ENCODE measurements at places on chromosomes 1 and 21. TPM values are rescaled to one million over a fixed set of nuclear protein-coding genes. Genes with fewer than 3 reads are reported as not detected.
A peak's percentile ranks its signal among the peaks of the same experiment; 100 is the strongest.

CASQ2 gene
- total RNA-seq: 0.24 TPM

F13B gene
- not detected for total RNA-seq

RHBDL2 gene
- not detected for total RNA-seq

KRTAP25-1 gene
- not detected for total RNA-seq

SYDE2 gene
- 42.4 TPM for total RNA-seq

GPR161 gene
- 34.6 TPM for total RNA-seq

GRCh38 chr1:163540727-163541126 lies 219.0 kb downstream of the NUF2 start:
- H3K27me3 ChIP-seq: no peaks in the 10 kb centered on the region
- no peak for DNase-seq
- no peaks in the 10 kb centered on the region for H3K36me3 ChIP-seq
- H3K4me3 ChIP-seq: no peak overlapping the region
- H3K4me1 ChIP-seq: peaks cover 36% of the 10 kb centered on the region

GRCh38 chr1:209845408-209845725 lies 17.6 kb downstream of the UTP25 start:
- peaks cover 36% of the 10 kb centered on the region for H3K36me3 ChIP-seq
- no peak overlapping the region for H3K27ac ChIP-seq
- no peaks in the 10 kb centered on the region for H3K4me1 ChIP-seq

DNA sequence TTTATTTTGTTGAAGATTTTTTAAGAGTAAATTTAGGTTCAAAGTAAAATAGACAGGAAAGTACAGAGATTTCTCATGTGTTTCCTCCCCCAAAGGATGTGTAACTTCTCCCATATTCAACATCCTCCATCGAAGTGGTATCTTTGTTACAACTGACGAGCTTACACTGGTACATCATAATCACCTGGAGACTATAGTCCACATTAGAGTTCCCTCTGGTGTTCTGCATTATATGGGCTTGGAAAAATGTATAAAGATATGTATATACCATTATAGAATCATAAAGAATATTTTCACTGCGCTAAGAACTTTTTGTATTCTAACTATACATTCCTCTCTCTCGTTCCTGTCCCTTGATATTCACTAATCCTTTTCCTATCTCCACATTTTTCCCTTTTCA lies 203.7 kb downstream of the AMY1C start:
- no peaks in the 10 kb centered on the region for H3K36me3 ChIP-seq
- DNase-seq: no peak
- no peak overlapping the region for H3K4me3 ChIP-seq
- no peak overlapping the region for H3K27ac ChIP-seq
- H3K4me1 ChIP-seq: peaks cover 2% of the 10 kb centered on the region

GRCh38 chr1:26700711-26701110 lies 4.9 kb downstream of the ARID1A start:
- no peak overlapping the region for H3K4me3 ChIP-seq
- peaks cover 8% of the 10 kb centered on the region for H3K4me1 ChIP-seq
- H3K27me3 ChIP-seq: no peaks in the 10 kb centered on the region
- no peak for DNase-seq
- no peaks in the 10 kb centered on the region for H3K36me3 ChIP-seq
- H3K27ac ChIP-seq: no peak overlapping the region

DNA sequence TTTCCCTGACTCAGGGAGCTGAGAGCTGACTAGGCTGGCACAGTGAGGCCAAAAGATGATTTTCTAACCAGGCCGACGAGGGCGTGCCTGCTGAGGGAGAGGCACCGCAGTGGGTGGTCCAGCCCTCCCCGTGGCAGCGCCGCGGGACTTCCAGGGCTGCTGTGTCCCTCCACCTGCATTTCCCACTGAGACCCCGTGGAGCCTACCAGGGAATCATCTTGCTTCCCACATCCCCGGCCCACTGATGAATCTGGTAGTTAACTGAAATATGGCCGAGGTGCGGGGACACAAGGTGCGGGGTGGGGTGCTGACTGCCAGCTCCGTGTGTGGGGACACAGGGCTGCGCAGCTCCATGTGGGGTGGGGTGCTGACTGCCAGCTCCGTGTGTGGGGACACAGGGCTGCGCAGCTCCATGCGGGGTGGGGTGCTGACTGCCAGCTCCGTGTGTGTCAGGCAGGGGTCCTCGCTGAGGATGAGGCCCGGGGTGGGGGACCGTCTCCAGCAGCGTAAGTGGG lies 10.4 kb downstream of the WRAP73 start:
- no peak overlapping the region for H3K27ac ChIP-seq
- H3K4me1 ChIP-seq: no peaks in the 10 kb centered on the region
- no peaks in the 10 kb centered on the region for H3K27me3 ChIP-seq
- H3K36me3 ChIP-seq: peaks cover 21% of the 10 kb centered on the region
- no peak for DNase-seq

GRCh38 chr1:172758259-172758658 lies 99.4 kb downstream of the FASLG start:
- H3K36me3 ChIP-seq: no peaks in the 10 kb centered on the region
- no peak for DNase-seq
- H3K4me1 ChIP-seq: no peaks in the 10 kb centered on the region

GRCh38 chr1:15063783-15064182 lies 89.8 kb upstream of the TMEM51 start:
- H3K36me3 ChIP-seq: peaks cover 57% of the 10 kb centered on the region
- DNase-seq: no peak
- no peaks in the 10 kb centered on the region for H3K27me3 ChIP-seq
- no peak overlapping the region for H3K4me3 ChIP-seq
- H3K4me1 ChIP-seq: peaks cover 3% of the 10 kb centered on the region

- H3K4me3 ChIP-seq: no peak overlapping the region
- no peaks in the 10 kb centered on the region for H3K27me3 ChIP-seq
These were observed 54.1 kb upstream of the MUTYH start for GRCh38 chr1:45394342-45394741.

DNA sequence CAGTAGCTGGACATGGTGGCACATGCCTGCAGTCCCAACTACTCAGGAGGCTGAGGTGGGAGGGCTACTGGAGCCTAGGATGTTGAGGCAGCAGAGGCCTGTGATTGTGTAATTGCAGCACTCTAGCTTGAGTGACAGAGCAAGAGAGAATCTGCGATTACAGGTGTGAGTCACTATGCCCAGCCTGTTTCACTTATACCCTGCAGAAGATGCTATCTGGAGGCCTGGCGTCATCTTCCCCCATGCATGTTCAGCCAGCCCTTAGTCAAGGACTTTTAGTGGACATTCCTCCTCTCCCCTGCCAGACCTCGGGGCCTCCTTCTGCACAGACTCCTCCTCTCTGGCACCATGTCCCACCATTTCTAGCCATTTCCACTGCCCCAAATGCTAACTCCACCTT lies 36.3 kb upstream of the RCC2 start:
- no peak overlapping the region for H3K4me3 ChIP-seq
- H3K36me3 ChIP-seq: no peaks in the 10 kb centered on the region
- peaks cover 1% of the 10 kb centered on the region for H3K4me1 ChIP-seq
- DNase-seq: no peak
- H3K27me3 ChIP-seq: no peaks in the 10 kb centered on the region

DNA sequence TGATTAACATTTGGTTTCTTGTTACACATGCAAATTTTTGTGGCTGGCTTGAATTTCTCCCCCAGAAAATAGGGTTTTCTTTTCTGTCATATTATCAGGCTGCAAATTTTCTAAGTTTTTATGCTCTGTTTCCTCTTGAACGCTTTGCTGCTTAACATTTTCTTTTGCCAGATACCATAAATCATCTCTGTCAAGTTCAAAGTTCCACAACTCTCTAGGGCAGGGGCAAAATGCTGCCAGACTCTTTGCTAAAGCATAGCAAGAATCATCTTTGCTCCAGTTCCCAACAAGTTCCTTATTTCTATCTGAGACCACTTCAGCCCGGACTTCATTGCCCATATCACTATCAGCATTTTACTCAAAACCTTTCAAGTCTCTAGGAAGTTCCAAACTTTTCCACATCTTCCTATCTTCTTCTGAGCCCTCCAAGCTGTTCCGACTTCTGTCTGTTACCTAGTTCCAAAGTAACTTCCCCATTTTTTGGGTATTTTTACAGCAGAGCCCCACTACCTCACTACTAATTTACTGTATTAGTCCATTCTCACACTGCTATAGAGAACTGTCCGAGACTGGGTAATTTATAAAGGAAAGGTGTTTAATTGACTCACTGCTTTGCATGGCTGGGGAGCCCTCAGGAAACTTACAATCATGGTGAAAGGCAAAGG lies 486.9 kb upstream of the NCAM2 start:
- no peak overlapping the region for H3K27ac ChIP-seq
- no peak for DNase-seq
- H3K27me3 ChIP-seq: no peaks in the 10 kb centered on the region
- H3K4me1 ChIP-seq: peaks cover 5% of the 10 kb centered on the region

- no peak overlapping the region for H3K4me3 ChIP-seq
- H3K27me3 ChIP-seq: no peaks in the 10 kb centered on the region
- DNase-seq: no peak
- H3K4me1 ChIP-seq: peaks cover 33% of the 10 kb centered on the region
These were observed 49.2 kb upstream of the POFUT2 start for GRCh38 chr21:45336870-45337269.

GRCh38 chr1:214126697-214127146 lies 138.9 kb downstream of the PROX1 start:
- H3K4me3 ChIP-seq: no peak overlapping the region
- no peak overlapping the region for H3K27ac ChIP-seq
- H3K4me1 ChIP-seq: peaks cover 24% of the 10 kb centered on the region

DNA sequence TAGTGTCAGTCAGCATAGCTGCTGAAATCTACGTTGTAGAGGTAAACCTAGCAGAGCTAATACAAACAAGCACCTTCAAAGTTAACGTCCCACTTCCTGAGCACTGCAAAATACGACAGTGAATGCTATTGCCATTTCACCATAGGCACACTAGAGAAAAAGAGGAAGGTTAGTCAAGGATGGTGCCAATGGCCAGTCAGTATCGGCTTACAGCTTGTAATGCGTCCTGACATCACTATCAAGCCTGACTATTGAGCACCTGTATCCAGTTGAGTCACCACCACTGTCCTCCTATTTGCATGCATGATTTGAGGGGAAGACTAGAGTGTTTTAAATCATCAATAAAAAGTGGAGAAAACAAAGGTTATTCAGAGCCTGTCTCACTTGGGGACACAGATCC lies 34.4 kb downstream of the NUCKS1 start:
- peaks cover 38% of the 10 kb centered on the region for H3K36me3 ChIP-seq
- DNase-seq: no peak
- no peak overlapping the region for H3K27ac ChIP-seq
- no peak overlapping the region for H3K4me3 ChIP-seq

DNA sequence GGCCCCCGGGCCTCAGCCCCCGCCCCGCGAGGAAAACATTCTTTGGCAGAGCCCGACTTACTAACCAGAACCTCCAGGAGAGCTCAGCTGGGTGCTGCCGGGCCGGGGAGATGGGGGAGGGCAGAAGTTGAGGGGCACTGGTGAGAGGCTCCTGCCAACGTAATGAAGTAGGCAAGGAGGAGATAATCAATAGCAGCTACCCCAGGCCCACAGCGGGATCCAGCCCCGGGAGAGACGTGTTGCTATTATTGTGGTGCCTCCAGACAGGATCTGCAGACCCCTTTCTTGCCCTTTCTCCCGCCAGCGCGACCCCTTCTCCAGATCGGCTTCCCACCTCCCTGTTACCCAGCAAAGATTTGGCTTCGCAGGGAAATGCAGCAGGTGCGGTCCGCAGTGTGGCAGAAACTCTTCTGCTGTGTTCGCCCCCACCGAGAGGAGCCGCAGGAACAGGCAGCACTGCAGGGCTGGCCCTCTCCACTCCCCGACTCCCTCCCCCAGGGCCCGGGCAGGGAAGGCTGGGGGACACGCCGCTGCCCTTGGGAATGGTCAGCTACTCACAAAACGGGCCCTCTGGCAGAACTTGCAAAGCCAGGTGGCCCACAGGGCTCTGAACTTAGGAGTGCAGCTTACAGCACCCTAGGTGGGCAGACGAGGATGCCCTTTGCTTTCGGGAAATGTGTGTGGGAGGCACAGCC lies 1.5 kb upstream of the KCNA2 start:
- peaks cover 96% of the 10 kb centered on the region for H3K27me3 ChIP-seq
- H3K4me1 ChIP-seq: peaks cover 11% of the 10 kb centered on the region
- H3K27ac ChIP-seq: no peak overlapping the region
- no peaks in the 10 kb centered on the region for H3K36me3 ChIP-seq
- H3K4me3 ChIP-seq: peak overlapping the region; percentile 36

- peak overlapping the region; percentile 91 for H3K27ac ChIP-seq
- no peaks in the 10 kb centered on the region for H3K36me3 ChIP-seq
- H3K4me1 ChIP-seq: peaks cover 80% of the 10 kb centered on the region
- peaks cover 10% of the 10 kb centered on the region for H3K27me3 ChIP-seq
- peak; percentile 59 for DNase-seq
These were observed 6.7 kb upstream of the SAMD11 start for GRCh38 chr1:917076-917459.

- no peaks in the 10 kb centered on the region for H3K4me1 ChIP-seq
- H3K4me3 ChIP-seq: no peak overlapping the region
- DNase-seq: no peak
- H3K27ac ChIP-seq: no peak overlapping the region
- H3K27me3 ChIP-seq: no peaks in the 10 kb centered on the region
These were observed 42.6 kb downstream of the CFAP57 start for GRCh38 chr1:43214501-43215444.

- H3K36me3 ChIP-seq: no peaks in the 10 kb centered on the region
- no peak for DNase-seq
- peaks cover 59% of the 10 kb centered on the region for H3K27me3 ChIP-seq
- no peak overlapping the region for H3K27ac ChIP-seq
These were observed 73.1 kb upstream of the TSHB start for GRCh38 chr1:114956570-114956969.

All from mesothelial cell of epicardium (in vitro differentiated cells).